Activated T-cell treated with anti-CD3 and anti-CD28 coated beads for 4 hours (primary cell): ENCODE measurements at places on chromosomes 2 and 18.

DNA sequence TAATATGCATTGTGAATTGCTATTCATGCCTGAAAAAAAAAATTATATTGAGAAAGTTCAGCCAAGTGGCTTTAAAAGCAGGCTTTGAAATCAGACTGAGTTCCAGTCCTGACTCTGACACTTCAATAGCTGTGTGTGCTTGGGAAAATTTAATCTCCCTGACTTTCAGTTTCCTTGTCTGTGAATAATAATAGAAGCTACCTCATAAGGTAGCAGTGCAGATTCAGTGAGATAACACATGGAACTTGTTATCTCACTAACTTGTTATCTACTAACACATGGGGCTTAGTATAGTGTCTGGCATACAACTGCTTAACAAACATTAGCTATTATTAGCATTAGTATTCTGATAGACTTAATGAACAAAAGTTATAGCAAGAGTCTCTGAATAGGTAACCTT is 14.9 kb downstream of the ALS2 start:
- DNase-seq, result no peak

DNA sequence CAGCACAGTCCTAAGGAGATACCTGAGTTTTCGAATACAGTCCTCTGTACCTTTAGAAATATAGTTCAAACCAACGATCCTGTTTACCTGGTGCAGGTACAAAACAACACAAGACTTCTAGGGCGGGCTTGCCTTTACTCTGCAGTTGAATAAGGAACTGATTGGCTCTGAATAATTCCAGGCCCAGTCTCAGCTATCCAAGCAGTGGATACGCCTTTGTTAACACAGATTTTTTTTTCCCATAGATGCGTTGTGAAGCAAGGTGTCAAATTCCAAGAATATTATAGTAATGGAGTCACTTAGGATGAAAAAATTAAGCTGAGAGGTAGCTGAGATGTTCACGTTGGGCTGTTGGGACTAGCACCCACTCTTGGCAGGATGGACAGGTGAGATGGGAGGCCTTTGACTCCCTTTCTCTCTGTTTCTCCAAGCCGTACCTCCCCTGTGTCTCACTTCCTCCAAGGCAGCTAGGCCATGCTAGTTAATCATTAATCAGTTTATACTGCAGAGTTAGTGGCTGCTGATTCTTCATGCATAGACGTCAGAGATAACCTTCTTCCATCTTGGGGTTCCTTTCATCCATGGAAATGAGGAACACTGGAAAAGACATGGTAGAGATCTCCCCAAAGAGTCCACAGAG is 380.8 kb upstream of the ACVR2A start:
- DNase-seq, result no peak

- no peak for DNase-seq
Observed at GRCh38 chr2:119333360-119333759, 33.3 kb downstream of the C2orf76 start.

GRCh38 chr2:15768142-15768541 is 172.2 kb upstream of the MYCN start:
- no peak for DNase-seq
